Lower lobe of right lung (tissue), 2 donors: ENCODE measurements at places on chromosomes 1 and 21. TPM values are rescaled to one million over a fixed set of nuclear protein-coding genes. Genes with fewer than 3 reads are reported as not detected.

OR6K3 gene
- total RNA-seq, result 2.2 TPM

GRCh38 chr1:230681599-230681998 lies 32.3 kb downstream of the AGT start:
- DNase-seq, result no peak

SIM2 gene
- total RNA-seq, result not detected

DNA sequence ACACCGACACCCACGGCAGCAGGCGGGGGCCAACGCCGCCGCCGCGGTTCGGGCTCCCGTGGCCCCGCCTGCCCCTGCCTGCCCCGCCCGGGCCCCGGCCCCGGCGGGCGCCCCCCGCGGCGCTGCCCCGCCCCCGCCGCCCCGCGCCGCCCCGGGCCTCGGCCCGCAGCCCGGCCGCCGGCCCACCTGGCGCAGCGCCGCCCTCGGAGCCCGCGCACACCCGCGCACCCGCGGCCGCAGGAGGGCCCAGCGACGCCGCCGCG lies at the start of gene WNT3A:
TSS of gene WNT3A (plus strand) at position 213 of the 263 bp plus-strand sequence. CDS start 131 bp downstream, outside the sequence.
- DNase-seq, result no peak

- no peak for DNase-seq
Observed at GRCh38 chr1:226026833-226027232, 27.7 kb upstream of the SDE2 start.

DNA sequence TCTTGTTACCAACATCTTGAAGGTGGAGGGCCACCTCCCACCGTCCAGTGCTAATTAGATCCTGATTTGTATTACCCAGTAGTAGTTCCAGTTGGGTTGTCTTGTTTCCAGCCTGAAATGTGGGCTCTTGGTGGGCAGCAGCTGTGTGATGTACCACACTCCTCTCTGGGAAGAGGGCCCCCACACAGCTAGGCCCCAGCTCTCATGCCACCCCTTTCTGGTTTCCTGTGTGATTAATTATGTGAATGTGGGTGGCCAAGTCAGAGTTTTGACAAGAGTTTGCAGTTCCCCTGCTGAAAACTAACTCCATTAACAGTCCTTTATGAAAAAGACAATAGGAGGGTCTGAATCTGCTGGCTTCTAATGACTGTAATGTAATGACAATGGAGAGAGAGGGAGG lies 3.8 kb downstream of the HMGB4 start:
- no peak for DNase-seq

- no peak for DNase-seq
Observed at GRCh38 chr1:199174336-199174735, 535.5 kb downstream of the PTPRC start.

LDLRAD1 gene
- total RNA-seq, result 13.7 TPM

PLA2G2F gene
- not detected for total RNA-seq

GRCh38 chr1:31798086-31798432 lies 17.8 kb downstream of the SPOCD1 start:
- no peak for DNase-seq
